ENCODE measurements at places on chromosomes 13 and 19. TPM values are rescaled to one million over a fixed set of nuclear protein-coding genes. Genes with fewer than 3 reads are reported as not detected.

DNA sequence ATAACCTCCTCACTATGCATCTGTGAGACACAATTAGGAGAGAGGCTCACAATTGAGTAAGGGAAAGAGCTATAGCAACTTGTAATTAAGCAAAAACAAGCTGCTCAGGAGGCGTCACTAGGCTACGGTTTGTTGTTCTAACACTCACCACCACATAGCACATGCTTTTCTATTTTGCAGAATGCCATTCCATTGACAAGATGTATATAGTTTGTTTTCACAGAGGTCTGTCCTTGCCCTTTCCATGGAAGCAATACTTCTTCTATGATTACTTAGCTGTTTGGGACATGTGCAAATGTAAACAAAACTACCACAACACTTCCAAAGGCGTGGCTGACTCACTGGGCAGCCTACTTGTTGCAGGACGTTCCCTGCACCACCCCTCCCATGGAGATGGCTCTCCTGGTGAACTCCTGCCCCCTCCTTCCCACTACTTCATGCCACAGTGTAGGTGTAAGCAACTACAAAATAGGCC lies 33.9 kb upstream of the FAM216B start:
- no peak for DNase-seq

- DNase-seq: peak; percentile 75
Measured at GRCh38 chr13:114282041-114282670, 755 bp downstream of the UPF3A start.

- no peak for DNase-seq
Measured at GRCh38 chr13:29703421-29703820, 107.9 kb upstream of the SLC7A1 start.

The GPR183 gene
- not detected for total RNA-seq

DNA sequence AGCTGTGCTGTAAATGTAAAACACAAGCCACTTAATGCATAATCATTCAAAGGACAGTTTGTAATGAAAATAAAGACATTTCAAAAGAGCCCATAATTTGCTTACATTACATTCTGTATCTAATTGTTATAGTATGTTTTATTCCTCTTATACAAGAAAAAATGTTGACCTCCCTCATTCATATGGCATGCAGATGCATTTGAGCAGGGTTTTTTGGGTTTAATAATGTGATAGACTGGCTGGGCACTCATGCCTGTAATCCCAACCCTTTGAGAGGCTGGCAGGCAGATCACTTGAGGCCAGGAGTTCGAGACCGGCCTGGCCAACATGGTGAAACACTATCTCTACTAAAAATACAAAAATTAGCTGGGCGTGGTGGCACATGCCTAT lies 11.6 kb upstream of the ARL11 start:
- DNase-seq: no peak

- no peak for DNase-seq
Measured at GRCh38 chr19:44813841-44814470, 5.1 kb downstream of the BCAM start.

The ANO8 gene
- total RNA-seq: 27.5 TPM
